ENCODE measurements at places on chromosomes 7 and 10.
A peak's percentile ranks its signal among the peaks of the same experiment; 100 is the strongest.

GRCh38 chr10:116270771-116271592 lies 2.0 kb downstream of the GFRA1 start:
- no peak for DNase-seq

- DNase-seq: no peak
Measured at GRCh38 chr7:11006291-11006690, 32.6 kb downstream of the PHF14 start.

DNA sequence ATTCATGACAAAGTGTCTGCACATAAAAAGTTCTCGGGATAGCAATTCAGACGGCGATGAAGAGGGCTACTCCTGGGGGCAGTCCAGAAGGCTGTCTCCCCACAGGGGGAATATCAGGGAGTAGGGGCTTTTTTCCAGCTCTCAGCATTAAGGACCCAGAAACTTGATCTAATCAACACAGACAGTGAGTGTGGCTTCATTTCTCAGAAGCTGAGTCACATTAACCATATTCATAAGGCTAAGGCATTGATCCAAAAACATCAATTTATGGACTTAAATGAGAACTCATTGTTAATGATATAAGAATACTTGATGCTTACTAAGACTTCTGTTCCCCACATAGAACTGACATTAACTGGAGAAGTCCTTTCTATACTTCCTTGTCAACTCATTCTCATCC lies 87.5 kb upstream of the AOAH start:
- DNase-seq: no peak

DNA sequence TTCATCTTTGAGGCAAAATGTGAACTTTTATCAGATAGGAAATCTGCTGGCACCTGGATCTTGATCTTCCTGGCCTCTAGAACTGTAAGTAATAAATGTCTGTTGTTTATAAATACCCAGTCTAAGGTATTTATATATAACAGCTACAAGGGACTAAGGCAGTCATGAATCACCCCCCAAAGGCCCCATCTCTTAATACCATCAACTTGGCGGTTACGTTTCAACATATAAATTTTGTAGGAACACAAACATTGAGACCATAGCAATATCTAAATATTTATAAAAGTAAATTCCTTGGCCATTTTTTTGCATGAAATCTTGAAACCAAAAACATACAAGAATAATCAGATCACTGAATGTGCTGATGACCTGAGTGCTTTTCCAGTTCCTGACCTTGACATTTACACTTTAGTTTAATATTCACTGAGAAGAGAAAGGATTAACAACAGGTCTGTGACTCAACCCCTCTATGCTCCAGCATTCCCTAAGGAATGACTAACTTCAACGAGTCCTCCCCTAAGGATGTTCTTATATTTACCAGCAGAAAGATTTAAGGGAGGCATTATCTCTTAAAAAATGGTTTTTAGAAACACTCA lies 1438.5 kb upstream of the CELF2 start:
- DNase-seq: no peak

DNA sequence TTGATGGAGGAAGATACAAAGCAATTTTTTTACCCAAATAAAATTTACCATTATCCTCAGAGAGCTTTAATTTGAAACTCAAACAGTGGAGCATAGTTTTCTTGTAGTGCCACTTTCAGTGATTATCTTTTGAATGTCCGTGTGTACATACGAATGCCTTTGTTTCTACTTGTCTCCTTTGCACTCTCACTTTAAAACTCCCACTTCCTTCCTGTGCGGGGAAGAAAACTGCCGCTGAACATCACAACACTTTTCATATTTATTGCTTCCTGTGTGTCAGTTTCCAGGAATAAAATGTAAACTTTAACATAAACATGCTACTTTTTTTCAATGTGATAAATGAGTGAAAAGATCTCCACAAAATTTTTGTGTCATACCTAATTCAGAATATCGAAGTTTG lies 102.4 kb downstream of the SEMA3A start:
- DNase-seq: no peak

DNA sequence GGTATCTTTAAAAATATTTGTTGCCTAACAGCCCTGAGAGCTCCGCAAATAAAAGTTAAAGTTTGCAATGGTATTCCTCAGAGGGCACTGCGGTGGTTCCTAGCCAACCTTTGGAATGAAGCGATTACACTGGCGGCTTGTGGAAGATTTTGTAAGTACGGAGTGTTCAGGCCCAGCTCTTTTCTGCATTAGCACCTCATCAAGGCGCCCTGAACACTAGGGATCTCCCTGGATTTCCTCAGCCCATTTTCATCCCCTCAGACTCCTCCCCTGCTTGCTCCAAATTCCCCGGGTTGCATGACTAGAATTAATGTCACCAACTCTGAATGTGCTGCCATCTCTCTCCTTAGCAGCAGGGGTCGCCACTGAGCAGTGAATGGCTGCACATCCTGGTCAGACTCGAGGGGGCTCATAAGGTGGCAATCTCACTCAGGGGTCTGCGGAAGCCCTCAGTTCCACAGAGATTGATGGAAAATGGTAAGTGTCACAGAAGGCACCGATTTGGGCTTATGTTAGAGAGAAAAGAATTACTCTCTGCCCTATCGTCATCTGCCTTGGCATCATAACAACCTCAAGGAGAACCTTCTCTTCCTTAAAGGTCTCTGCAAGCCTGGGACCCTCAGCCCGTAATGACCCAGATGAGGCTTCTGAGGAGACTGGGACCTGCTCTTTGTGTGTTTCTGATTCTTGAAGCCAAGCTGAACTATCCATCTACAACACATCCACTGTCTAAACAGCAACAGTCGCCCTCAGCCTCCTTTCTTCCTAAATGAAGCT lies 262.8 kb upstream of the AOAH start:
- peak; percentile 79 for DNase-seq

- peak; percentile 62 for DNase-seq
Measured at GRCh38 chr7:150988230-150989226, 2.3 kb upstream of the NOS3 start.

DNA sequence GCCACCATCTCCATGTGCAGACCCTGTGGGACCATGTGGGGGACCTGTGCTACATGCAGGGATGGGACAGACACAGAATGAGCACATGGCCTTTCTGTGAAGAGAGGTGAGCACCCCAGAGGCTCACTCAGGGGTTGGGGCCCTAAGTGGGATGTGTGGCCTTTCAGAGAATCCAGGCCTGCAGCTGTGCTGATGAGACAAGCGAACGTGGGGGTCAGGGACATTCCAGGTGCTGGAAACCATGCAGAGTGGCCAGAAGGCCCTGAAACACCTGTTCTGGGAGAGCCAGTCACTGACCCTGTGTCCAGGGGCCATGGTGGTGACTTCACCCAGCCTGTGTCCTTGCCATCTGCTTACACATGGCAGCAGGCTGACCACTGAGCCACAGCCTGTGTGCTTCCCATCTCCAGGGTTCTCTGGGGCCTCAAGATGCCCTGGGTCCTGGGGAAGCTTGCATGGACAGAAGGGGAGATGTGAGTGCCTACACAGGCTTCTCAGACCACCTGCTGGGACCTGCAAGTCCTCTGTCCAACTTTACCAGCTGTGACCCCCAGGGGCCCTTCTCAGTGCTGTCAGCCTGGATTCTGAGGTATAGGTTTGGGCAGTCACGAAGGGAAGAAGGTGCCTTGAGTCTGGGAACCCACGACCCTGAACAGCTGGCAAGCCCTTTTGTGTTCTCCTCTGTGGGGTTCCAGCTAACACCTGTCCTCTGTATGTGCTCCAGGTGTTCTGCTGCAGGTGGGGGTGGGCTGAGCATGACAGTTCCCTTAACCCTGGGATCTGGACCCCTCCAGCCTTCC lies 17.6 kb downstream of the RAMP3 start:
- no peak for DNase-seq
